ENCODE measurements at places on chromosomes 1 and 21. TPM values are rescaled to one million over a fixed set of nuclear protein-coding genes. Genes with fewer than 3 reads are reported as not detected.

DNA sequence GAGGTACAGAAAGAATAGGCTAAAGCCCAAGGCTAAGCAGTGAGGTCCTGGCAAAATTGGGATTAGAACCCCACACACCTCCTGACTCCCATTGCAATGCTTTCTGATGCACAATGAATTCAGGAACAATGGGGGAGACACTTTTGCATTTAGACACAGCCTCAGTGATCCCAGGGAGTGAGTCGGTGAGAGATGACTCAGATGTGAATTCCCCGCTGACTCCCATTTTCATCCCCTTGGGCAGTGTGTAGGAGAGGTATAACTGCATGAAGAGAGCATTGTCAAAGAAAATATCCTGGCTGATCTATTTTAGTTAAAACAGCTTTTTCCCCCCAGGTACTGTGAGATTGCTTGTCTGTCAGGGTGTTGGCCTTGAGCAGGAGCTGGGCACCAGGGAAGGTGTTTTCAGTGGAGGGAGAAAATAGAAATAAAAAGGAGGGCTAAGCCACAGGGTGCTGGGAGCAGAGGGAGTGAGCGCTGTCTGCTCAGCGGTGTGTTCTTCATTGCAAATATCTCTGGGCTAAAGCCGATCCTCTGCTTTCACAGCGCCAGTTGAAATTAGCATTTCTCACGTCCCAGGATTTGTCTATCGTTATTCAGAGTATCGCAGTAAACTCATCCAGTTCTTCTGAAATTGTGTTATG, 247.7 kb upstream of the PTBP2 start:
- DNase-seq = no peak

GRCh38 chr1:202134645-202135172, 9.8 kb downstream of the ARL8A start:
- peak; percentile 59 for DNase-seq

GRCh38 chr1:54848134-54848948, 38.7 kb downstream of the DHCR24 start:
- no peak for DNase-seq

GRCh38 chr21:45330075-45330781, 42.5 kb upstream of the POFUT2 start:
- DNase-seq = peak; percentile 87

DNA sequence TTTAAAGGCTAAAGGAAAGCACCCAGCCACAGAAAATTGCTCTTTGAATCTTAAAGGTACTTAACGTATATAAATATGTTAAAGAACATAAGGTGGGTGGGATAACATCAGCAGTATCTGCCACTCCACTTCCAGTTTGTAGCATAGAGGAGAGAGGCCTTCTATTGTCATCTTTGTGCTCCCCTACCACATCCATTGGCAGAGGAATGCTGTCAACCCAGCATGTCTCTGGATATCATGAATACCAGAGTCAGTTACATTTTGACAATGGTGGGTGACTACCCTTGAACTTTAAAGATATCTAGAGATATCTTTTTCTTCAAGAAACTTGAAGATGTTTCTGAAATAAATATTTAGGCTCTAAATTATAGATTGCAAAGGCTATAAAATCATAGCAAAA, 283.2 kb upstream of the LRRC7 start:
- DNase-seq = no peak

DNA sequence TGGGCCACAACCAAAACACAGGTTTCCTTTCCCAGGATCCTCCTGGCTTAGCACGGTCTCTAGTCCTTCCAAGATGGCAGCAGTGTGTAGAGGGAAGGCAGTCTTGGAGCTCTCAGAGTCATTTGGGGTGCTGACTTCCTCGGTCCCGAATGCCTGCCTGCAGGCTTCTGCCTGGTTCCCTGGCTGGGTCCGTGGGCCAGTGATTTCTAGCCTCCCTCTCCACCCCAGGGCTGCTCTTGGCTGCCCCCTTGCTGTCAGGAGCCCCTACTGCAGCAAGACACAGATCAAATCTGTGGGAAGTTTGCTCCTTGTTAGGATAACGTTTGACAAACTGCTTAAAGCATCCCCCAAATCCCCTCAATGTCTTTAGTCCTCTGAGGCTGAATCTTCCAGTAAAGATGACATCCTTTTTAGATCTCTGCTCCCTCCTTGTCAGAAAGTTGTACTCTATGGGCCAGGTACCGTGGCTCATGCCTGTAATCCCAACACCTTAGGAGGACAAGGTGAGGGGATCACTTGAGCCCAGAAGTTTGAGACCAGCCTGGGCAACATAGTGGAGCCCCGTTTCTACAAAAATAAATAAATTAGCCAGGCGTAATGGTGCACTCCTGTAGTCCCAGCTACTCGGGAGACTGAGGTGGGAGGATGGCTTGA, 272.5 kb downstream of the RRAGC start:
- peak; percentile 22 for DNase-seq

- DNase-seq = no peak
These were observed 152.0 kb downstream of the CHRM3 start for GRCh38 chr1:239538239-239538988.

- no peak for DNase-seq
These were observed at the start of gene CYYR1 for GRCh38 chr21:26572702-26573381. Gene CYYR1 (minus strand): TSS chr21:26573286. CDS start chr21:26572940, 346 bp downstream.

- DNase-seq = no peak
These were observed 7.0 kb upstream of the C1orf174 start for GRCh38 chr1:3907031-3907534.

GRCh38 chr1:54436826-54437225, 30.6 kb upstream of the SSBP3 start:
- DNase-seq = no peak

- no peak for DNase-seq
These were observed 29.3 kb upstream of the DDAH1 start for GRCh38 chr1:85494074-85494903.

DNA sequence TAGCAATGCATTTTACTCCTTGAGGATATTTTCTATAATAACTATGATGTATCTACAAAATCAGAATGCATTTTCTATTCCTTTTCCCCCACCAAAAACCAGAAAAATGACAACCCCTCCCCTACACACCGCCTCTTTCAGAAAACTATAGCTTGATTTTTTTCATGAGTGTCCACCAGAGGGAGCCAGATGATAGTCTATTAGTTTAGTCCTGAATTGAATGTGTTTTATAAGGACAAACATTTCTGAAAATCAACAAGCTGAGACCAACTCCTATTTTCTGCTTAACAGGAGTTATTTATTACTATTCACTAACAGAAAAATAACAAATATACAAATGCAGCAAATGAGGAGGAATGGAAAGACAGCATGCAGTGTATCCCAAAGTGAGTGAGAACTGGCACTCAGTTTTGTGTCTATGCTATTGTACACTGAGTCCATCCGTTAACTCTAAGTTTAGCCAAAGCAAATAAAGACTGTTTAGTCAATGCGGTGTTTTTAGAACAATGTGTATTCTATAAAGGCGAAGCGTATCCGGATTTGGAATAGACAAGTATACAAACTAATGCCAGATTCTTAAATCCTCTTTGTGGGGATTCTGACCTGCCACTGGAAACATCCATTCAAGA, 182.6 kb downstream of the VAV3 start:
- peak; percentile 49 for DNase-seq

Gene JAM2
- total RNA-seq = 27.4 TPM

Gene ARHGEF11
- total RNA-seq = 40.5 TPM

Gene VSIG8
- total RNA-seq = not detected

Gene KRTAP21-2
- not detected for total RNA-seq

Gene OR14K1
- total RNA-seq = not detected

Gene SLC35F3
- total RNA-seq = 0.12 TPM

Gene LENEP
- not detected for total RNA-seq

Measured in mucosa of gallbladder (tissue), 1 donor.